ENCODE measurements at places on chromosomes 7 and 10.
A peak's percentile ranks its signal among the peaks of the same experiment; 100 is the strongest.

DNA sequence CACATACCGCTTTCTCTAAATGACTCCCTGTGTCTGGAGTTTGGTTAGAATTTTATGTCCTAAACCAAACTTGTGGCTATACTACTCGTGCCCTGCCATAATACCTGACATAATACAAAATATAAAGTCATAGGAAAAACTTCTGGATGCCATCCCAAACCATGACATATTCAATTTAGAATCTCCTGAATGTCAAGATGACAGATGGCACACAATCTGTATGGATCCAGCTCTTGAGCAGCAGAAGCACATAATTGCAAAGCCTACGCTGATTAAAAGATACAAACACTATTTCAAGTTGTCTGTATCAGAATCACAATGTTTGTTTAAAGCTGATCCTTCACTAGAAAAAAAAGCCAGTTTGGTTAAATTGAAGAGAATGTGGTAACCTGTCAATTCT is 22.4 kb upstream of the CDC14C start:
- DNase-seq: no peak

DNA sequence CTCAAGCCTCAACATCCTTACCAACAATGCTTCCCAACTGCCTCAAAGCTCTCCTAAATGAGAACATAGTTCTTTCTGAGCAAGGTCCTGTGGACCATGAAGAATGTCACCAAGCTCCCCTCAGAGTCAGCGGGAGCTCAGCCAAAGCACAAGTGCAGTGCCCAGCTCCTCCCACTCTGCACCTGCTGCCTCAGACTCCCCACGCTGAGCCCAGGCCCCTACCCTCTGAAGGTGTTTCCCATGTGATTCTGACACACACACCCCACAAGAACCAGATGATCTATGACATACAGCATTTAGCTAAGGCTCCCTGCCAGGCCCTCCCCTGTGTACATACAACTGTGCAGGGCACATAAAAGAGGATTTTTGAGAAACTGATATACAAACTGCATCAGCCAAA is 19.2 kb downstream of the ERCC6 start:
- no peak for DNase-seq

- no peak for DNase-seq
Observed at GRCh38 chr10:30068492-30069223, 9.3 kb upstream of the JCAD start.

- no peak for DNase-seq
Observed at GRCh38 chr10:124738441-124738840, 5.7 kb downstream of the FAM53B start.

- DNase-seq: no peak
Observed at GRCh38 chr10:77410523-77410922, 227.1 kb downstream of the KCNMA1 start.

DNA sequence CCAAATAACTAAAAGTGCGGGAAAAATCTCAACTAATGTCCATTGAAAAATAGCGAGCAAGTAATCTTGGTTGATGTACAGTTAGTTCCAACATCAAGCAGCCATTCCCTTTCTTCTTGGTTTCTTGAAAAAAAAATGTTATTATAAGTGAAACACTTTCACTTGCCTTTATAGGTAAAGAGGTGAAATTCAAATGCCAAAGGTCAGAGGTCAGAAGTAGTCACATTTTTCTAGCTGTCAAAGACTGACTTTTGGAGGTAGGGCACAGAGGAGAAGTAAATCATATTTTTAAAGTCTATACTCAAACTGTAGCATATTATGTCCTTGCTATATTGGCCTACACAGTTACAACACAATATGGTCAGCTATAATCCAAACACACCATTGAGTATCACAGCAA is 62.3 kb downstream of the CHCHD3 start:
- no peak for DNase-seq

DNA sequence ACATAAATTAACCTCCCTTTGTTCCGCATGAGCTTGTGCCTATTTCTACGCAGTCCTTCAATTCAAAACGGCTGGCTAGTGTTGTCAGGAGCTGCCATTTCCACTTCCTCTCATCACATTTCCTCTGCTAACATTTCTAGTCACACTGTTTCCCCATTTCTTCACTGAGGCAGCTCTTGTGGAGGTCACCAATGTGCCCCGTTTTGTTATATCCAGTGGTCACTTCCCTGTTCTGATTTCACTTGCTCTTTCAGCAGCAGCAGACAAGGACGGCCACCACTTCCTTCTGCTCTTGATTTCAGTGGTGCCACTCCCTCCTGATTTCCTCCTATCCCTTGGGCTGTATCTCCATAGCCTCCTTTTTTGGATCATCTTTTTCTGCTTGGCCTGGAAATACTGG is 64.8 kb upstream of the SEC61G start:
- peak; percentile 34 for DNase-seq
